Cerebellar nuclear complex (tissue), 1 donor: ENCODE measurements at places on chromosomes 3 and 15.

GRCh38 chr3:170056710-170057454, 19.1 kb downstream of the GPR160 start:
- DNase-seq = no peak

- DNase-seq = no peak
Observed at GRCh38 chr3:10505050-10505790, at the start of gene ATP2B2. ATP2B2 (minus strand) TSS chr3:10505586; CDS start chr3:10449543, 56,043 bp downstream.

DNA sequence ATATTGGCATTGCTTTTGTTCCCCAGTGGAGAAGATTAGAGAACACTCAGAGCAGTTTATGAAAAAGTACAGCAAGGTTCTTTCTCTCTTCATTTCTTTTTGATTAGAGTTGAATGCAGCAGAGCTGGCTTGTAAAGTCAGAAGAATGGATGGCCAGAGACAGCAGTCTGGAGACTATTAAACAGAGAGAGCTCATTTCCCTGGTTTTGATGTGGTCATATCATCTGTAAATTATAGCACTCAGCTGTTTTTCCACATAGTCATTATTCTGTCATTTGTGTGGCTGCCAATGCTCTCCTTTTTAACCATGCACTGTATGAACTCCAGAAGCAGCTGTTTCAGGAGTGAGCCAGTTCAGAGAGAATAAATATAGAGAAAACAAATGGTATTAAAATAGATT, 177.4 kb upstream of the CRBN start:
- no peak for DNase-seq

DNA sequence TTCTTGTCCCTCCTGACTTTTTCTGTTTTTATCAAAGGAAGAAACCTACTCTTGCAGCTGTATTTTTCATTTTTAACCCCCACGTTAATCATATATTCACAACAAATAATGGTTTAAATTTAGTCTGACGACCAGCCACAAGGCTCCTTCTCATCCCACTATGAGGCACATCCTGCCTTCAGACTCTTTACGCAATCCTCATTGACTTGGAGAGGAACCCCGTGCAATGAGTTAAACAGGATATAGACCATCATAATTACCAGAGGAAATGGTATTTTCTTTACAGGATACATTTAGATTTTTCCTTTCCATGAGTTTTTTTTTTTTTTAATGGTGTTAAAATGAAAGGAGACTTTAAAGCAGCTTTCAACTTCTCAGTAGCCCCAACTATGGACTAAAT, 68.5 kb downstream of the WWTR1 start:
- no peak for DNase-seq

DNA sequence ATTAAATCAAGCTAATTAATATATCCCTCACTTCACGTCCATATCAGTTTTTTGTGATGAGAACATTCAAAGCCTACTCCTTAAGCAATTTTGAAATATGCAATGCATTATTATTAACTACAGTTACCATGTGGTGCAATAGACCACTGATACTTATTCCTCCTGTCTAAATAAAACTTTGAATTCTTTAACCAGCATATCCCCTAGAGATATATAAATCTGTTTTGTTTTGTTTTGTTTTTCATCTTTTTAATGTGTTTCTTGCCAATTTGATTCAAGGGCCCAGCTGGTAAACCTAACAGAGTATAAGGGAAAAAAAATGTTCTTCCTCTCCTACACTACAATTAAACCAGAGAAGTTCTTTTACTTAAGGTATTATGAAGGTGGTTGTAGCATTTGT, 524.2 kb downstream of the NAALADL2 start:
- DNase-seq = no peak

- no peak for DNase-seq
Observed at GRCh38 chr3:33391255-33391995, 48.8 kb downstream of the UBP1 start.

DNA sequence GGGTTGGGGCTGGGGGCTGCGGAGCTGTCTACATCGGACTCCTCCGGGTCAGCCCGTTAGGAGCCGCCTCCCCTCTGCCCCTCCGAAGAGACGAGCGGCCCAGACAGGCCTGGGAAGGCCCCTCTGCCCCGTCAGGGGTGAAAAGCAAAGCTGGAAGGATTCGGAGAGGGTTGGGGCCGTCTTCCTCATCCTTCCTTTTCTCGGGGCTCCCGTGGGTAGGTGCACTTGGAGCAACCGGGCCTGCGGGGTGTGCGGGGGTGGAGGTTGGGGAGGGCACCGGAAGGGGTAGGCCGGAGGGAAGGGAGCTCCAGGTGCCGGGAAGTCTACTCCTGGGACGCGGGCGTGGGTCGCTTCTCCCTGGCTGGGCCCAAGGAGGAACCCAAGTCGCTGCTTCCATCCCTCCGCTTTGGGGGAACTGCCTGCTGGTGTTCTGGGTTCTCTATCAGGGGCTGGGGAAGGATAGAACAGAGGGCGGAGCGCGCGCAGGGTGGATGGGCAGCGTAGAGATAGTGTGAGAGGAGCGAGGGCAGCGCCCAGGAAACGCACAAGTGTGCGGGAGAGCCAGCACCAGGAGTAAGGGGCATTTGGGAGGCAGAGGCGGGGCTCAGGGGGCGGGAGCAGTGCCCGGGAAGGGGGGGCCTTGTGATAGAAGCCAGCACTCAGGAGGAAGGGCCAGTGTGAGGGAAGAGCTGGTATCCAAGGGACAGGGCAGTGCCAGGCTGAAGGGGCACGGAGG, 590 bp downstream of the POLR2H start:
- no peak for DNase-seq

- no peak for DNase-seq
Observed at GRCh38 chr3:127997016-127997415, 55.2 kb upstream of the SEC61A1 start.

GRCh38 chr15:47961401-47962090, 159.2 kb upstream of the SLC24A5 start:
- no peak for DNase-seq

DNA sequence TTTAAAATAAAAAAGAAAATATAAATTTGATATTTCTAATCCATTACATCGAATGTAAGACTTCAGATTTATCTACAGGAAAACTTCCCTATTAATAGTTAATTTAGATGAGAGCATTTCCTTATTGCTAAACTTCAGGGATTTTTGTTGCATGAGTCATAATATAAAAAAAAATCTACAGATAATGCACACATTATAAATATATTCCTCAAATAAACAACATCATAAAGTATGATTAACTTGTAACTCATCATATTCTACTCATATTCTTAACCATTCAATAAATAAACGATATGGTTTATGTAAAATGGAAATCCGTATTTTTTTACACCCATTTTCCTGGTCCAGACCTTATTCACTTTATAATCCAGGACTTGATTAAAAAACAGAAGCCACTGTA, 477.0 kb downstream of the EPHA3 start:
- no peak for DNase-seq

- no peak for DNase-seq
Observed at GRCh38 chr3:171283183-171283847, 176.9 kb downstream of the TNIK start.

DNA sequence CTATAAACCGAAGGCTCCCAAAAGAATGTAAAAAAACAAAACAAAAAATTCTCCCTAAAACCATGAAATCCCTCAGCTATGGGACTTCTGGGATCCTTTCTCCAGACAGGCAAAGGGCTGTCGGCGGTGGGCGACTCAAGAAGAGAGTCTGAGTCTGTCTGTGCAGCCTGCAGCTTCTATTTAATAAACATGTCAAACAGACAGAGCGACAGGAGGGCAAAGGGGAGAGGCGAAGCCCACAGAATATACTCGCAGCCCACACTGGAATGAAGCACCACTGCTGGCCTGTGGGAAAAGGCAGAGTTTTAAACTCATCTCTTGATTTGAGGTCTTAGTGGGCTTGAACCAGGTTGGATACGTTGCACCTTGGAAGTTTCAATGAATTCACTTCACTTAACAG, 40.2 kb downstream of the ISL2 start:
- DNase-seq = no peak

DNA sequence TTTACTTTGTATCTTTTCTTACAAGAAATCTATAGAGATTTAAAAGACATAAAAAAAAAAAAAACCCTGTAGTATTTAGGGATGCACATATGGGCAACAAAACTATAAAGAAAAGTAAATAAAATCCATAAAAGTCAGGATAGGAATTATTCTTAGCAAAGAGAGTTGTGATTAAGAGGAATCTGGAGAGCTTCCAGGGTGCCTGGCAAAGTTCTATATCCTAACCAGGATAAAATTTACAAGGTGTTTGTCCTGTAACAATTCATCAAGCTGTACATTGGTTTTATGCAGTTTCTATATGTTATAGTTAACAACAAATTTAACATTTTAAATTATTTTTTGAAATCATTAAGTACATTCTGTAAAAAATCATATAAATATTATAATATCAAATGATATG, 7.9 kb downstream of the SECISBP2L start:
- no peak for DNase-seq

DNA sequence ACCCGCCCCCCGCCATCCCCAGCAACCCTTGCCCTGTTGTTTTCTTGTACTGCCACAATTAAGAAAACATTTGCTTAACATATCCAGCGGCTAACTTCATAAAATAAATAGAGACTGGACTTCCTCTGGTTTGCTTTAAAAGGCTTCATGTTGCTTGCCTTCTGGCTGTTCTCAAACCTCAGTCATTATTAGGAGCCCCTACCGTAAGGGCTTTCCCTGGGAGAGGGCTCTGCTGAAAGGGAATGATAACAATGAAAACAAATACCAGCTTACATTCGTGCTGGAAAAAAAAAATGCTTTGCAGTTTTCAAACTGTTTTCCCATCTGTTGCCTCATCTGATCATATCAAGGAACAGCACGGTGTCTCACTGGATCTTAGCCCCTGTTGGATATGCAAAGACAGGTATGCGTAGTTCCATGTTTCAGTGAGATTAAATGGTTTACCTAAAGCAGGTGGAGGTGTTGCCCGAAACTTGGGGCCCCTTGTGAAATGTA, 77.2 kb upstream of the VGLL4 start:
- no peak for DNase-seq

GRCh38 chr15:90358124-90359033, 6.3 kb downstream of the ZNF774 start:
- DNase-seq = no peak

DNA sequence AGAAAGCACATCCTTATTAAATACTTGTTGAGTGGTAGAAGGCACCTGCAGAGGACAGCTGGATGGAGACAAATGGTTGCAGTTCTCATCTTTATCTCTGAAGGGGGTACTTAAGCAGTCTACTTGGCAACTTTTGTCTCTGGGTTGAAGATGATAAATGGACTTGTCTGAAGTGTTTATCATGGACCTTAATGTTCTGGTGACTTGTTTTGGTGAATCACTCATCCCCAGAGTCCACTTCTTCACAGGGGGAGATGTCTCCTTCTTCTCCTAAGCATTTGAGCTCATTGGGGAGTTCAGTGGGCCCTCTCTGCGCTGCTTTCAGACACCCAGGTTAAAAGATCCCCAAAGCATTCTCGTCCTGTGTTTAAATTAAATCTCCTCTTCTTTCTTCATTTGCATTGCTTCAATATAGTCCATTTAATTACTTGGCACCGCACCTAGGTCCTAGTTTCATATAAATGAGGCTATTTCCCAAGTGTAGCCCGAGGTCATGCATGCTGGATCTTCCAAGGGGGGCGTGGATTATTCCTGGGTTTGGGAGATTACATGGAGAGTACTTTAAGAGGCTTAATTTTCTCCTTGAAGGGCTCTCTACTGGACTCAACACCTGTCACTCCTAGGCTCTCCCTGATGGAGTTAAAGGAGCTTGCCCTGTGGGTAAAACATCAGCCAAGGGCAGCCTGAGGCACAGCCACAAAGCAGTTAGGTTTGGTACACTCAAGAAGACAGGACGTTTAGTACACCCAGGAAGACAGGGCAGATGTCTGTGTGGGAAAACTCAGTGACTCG, 239.3 kb upstream of the C2CD4B start:
- no peak for DNase-seq

- DNase-seq = no peak
Observed at GRCh38 chr3:14789640-14790285, 29.0 kb upstream of the FGD5 start.

- no peak for DNase-seq
Observed at GRCh38 chr3:21644268-21644667, 106.7 kb downstream of the ZNF385D start.

- DNase-seq = no peak
Observed at GRCh38 chr3:156614642-156615511, 59.5 kb upstream of the TIPARP start.

GRCh38 chr3:68467465-68467864, 464.9 kb downstream of the TAFA4 start:
- no peak for DNase-seq

- DNase-seq = no peak
Observed at GRCh38 chr3:168497741-168498140, 402.0 kb upstream of the GOLIM4 start.

GRCh38 chr3:50220109-50220508, 15.0 kb downstream of the SLC38A3 start:
- DNase-seq = no peak

- no peak for DNase-seq
Observed at GRCh38 chr3:51637941-51638471, 33.0 kb upstream of the TEX264 start.

GRCh38 chr15:40081691-40082194, 26.9 kb downstream of the BMF start:
- no peak for DNase-seq

- DNase-seq = no peak
Observed at GRCh38 chr15:64895285-64896065, 16.2 kb upstream of the ANKDD1A start.

GRCh38 chr3:184590795-184591194, 29.2 kb downstream of the EPHB3 start:
- no peak for DNase-seq

- no peak for DNase-seq
Observed at GRCh38 chr15:31327669-31328427, 1.2 kb downstream of the KLF13 start.

DNA sequence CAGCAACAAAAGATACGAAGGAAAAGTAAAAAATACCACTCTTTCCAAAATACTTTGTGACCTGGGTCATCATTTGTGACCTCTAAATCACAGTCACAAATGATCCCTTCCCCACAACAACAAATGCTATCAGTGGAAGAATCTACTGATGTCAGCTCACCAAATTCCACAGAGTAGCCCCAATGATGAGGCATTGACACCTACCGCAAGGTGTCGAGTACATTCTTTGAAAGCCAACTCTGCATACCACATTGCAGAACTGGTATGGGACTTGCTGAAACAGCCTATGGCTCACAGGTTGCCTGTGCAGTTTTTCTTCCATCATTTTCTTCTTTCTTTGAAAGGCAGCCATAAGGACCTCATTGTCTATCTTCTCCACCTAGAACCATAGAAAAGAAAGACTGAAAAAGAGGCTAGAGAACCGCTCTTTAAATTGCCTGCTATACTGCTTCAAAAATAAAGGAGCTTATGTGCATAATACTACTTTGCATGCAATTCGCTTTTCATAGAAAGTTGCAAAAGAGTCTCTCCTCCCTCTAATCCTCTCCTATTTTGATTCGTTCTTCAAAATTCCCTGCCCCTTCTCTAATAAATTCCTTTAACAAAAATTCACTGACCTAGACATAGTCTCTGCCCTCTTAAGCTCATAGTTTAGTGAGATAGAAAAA, 21.4 kb upstream of the KPNA1 start:
- no peak for DNase-seq

GRCh38 chr3:73137736-73138403, 76.4 kb downstream of the EBLN2 start:
- no peak for DNase-seq
